ENCODE measurements at places on chromosomes 4 and X. TPM values are rescaled to one million over a fixed set of nuclear protein-coding genes. Genes with fewer than 3 reads are reported as not detected.

Gene ANXA10
- polyA plus RNA-seq = not detected

Gene ANKRD37
- 17.7 TPM for polyA plus RNA-seq

Gene CABS1
- not detected for polyA plus RNA-seq

Gene USP46
- polyA plus RNA-seq = 83.1 TPM

Gene IBSP
- polyA plus RNA-seq = 0.62 TPM

Gene NLGN4X
- 16.9 TPM for polyA plus RNA-seq

Gene CFAP47
- not detected for polyA plus RNA-seq

Gene UGT2B11
- not detected for polyA plus RNA-seq

Gene STOX2
- 22.7 TPM for polyA plus RNA-seq

Gene IL3RA
- not detected for polyA plus RNA-seq

Gene MAGEB3
- polyA plus RNA-seq = not detected

Gene GPR143
- polyA plus RNA-seq = 22.3 TPM

Gene MAGED4B
- polyA plus RNA-seq = 4.9 TPM

Gene CHIC1
- 10.4 TPM for polyA plus RNA-seq

Gene SASH3
- not detected for polyA plus RNA-seq

Gene P2RY8
- polyA plus RNA-seq = not detected

Gene FAAH2
- 5.6 TPM for polyA plus RNA-seq

Gene SSX4
- not detected for polyA plus RNA-seq

Gene RHOXF2
- 0.97 TPM for polyA plus RNA-seq

Gene FRG1
- polyA plus RNA-seq = 110 TPM

Gene NSG1
- 1,066 TPM for polyA plus RNA-seq

Gene FREM3
- polyA plus RNA-seq = 0.32 TPM

All from Purkinje cell (primary cell).